Left ventricle myocardium inferior (tissue), 1 donor: ENCODE measurements at places on chromosomes 1 and 21. TPM values are rescaled to one million over a fixed set of nuclear protein-coding genes. Genes with fewer than 3 reads are reported as not detected.

Gene TMEM82
- not detected for total RNA-seq

Gene USH2A
- 3.6 TPM for total RNA-seq

Gene MPZ
- 3.5 TPM for total RNA-seq

Gene OR2G6
- total RNA-seq, result not detected

Gene STUM
- 0.85 TPM for total RNA-seq

- H3K36me3 ChIP-seq, result no peaks in the 10 kb centered on the region
- no peak for DNase-seq
- H3K27ac ChIP-seq, result no peak overlapping the region
- no peaks in the 10 kb centered on the region for H3K4me1 ChIP-seq
- no peak overlapping the region for H3K4me3 ChIP-seq
Measured at GRCh38 chr1:55610203-55610602, 395.0 kb upstream of the USP24 start.

DNA sequence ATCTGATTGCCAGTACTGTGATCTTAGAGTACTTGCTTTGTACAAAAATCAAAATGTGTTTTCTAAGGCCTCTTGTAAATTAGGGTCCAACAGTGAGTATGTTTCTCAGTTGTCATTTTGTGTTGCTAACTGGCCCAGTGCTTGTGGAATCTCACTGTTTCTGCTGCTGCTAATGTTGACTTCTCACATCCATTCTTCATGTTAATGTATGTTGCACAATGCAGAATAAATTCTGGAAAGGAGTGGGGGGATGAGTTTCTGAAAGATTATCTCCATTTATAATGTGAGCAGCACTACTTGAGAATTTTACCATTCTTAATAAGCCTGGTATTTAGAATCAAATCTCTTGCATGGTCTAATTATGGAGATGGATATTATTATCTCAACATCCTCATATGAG, 57.9 kb downstream of the CACHD1 start:
- H3K4me1 ChIP-seq, result peaks cover 13% of the 10 kb centered on the region
- no peaks in the 10 kb centered on the region for H3K36me3 ChIP-seq
- no peak overlapping the region for H3K27ac ChIP-seq
- no peak overlapping the region for H3K4me3 ChIP-seq
- H3K27me3 ChIP-seq, result no peaks in the 10 kb centered on the region
- DNase-seq, result no peak

DNA sequence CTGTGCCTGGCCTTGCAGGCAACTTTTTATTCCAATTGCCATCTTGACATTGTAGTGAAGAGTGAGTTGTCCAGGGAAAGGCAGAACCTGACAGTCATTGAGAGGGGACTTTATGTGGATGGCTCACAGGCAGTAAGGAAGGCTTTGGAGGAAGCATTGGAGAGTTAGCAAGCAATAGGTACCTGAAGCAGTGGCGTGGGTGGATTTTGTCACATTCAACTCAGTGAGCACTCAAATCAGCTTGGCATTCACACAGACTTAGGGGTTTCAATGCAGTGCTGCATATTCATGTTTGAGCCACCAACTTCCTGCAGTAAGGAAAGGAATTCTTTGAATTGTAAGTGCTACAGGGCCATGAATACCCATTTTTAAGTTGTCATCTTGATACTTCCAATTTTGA, 69.0 kb downstream of the AK4 start:
- H3K4me3 ChIP-seq, result no peak overlapping the region
- H3K27ac ChIP-seq, result no peak overlapping the region
- H3K27me3 ChIP-seq, result no peaks in the 10 kb centered on the region
- H3K36me3 ChIP-seq, result peaks cover 17% of the 10 kb centered on the region

DNA sequence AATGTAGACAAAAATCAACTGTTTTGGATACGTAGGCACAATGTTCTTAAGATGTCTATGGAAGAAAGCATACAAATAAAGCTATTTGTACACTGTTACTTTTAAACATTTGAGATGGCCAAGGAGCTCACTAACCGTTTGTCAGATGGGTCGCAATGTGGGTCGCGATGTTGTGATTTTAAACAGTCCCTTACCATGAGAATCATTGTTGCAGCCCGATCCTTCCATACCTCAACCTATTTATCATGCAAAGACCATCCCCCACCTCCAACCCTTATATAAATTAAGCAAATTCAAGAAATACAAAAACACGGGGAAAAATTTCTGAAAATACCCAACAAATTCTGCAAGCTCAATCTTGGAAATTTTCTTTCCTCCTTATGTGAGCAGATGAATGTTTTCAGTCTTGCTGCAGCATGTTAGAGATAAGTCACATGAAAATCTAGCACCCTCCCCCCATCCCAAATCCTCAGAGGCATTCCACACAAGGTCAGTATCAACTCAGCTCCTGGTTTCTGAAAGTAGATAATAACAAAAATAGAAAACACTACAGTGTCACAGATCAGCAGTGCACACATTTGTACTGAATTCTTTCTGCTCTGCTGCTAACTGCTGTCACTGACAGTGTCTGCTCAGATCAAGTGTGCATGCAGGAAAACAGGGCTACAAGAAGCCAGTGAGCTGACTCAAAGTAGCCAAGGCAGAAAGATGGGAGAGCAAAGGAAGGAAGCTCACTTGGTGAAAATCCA, 92.9 kb upstream of the TTC39A start:
- peak overlapping the region; percentile 81 for H3K27ac ChIP-seq
- H3K36me3 ChIP-seq, result peaks cover 20% of the 10 kb centered on the region
- no peak for DNase-seq
- H3K4me1 ChIP-seq, result peaks cover 81% of the 10 kb centered on the region
- peak overlapping the region; percentile 52 for H3K4me3 ChIP-seq

DNA sequence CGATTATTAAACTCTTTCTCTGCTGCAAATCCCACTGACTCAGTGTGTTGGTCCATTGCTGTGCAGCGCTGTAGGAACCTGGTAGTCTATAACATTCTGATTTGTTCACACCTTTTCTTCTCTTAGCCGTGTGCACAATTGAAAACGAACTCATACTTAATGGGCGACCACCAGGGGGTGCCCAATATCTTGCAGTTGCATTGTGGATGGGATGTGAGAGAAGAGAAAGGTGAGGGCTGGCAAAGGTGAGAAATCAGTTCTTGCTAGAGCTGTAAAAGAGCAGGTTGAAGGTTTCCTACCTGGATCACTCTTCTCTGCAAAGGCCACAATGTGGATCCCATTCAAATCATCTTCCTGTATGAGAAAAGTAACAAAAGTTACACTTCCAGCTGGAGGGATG, 51.0 kb downstream of the CASQ2 start:
- H3K27ac ChIP-seq, result no peak overlapping the region
- DNase-seq, result no peak
- H3K36me3 ChIP-seq, result peaks cover 30% of the 10 kb centered on the region
- no peaks in the 10 kb centered on the region for H3K27me3 ChIP-seq
- peaks cover 6% of the 10 kb centered on the region for H3K4me1 ChIP-seq

DNA sequence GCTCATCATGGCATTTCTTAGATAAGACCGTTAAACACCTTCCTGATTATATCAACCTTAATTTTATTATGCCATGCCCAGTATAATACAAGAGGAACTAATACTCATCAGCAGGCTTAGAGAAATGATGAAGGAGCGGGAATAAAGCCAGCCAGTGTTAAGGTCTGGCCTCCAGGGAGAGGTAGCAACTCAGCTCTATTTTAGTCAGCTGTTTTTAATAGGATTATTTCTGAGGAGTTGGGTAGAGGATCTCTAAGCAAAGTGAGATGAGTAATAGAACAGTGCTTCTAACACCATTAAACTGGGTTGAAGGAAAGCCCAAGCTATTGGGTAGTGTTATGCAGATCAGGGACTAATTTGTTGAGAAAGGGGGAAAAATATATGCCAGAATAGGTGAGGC, 921.5 kb downstream of the TTLL7 start:
- H3K27ac ChIP-seq, result no peak overlapping the region
- H3K27me3 ChIP-seq, result no peaks in the 10 kb centered on the region
- no peak overlapping the region for H3K4me3 ChIP-seq
- H3K4me1 ChIP-seq, result no peaks in the 10 kb centered on the region
- no peak for DNase-seq

DNA sequence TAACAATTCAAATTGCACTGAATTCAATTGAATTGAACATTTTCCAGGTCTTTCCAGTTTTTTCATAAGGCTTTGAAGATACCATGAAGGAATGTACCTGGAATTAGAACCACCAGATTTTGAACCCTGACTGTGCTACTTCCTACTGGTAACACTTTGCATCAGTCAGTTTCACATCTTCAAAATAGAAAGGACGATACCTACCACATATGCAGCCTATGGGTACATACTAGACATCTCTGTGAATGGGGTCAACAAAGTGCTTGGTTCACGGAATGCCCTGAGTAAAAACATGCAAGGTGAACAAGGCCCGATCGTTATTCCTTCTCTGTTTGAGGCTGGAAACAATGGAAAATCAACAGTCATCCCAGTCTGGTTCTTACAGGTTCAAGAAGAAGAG, 41.2 kb upstream of the WLS start:
- no peaks in the 10 kb centered on the region for H3K36me3 ChIP-seq
- H3K27me3 ChIP-seq, result no peaks in the 10 kb centered on the region
- DNase-seq, result no peak
- no peaks in the 10 kb centered on the region for H3K4me1 ChIP-seq
- H3K27ac ChIP-seq, result no peak overlapping the region

- no peak overlapping the region for H3K4me3 ChIP-seq
- peaks cover 21% of the 10 kb centered on the region for H3K4me1 ChIP-seq
- DNase-seq, result no peak
- H3K27me3 ChIP-seq, result no peaks in the 10 kb centered on the region
- H3K27ac ChIP-seq, result peak overlapping the region; percentile 38
Measured at GRCh38 chr1:97759078-97759477, 161.8 kb downstream of the DPYD start.

GRCh38 chr1:87186346-87186745, 142.3 kb upstream of the LMO4 start:
- no peak overlapping the region for H3K27ac ChIP-seq
- peaks cover 13% of the 10 kb centered on the region for H3K27me3 ChIP-seq
- no peaks in the 10 kb centered on the region for H3K4me1 ChIP-seq
- no peak for DNase-seq

DNA sequence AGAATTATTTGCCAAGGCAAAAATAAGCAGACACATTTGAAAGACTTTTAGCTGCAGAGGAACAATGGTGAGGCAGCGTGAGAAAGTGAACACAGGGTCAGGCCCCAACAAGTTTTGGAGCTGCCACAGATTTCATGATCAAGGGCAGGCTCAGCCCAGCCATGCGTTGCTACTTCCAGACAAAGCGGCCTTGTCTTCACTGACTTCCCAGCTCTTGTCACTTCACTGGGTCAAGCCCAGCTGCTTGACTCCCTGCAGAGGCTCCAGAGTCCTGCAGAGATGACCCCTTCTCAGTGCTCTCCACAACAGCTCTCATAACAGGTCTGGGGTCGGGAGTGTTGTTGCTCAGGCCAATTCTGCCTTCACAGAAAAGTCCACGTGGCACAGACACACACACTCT, 35.8 kb downstream of the HHAT start:
- no peaks in the 10 kb centered on the region for H3K36me3 ChIP-seq
- H3K27ac ChIP-seq, result peak overlapping the region; percentile 70
- DNase-seq, result peak; percentile 46
- peaks cover 30% of the 10 kb centered on the region for H3K4me1 ChIP-seq
- no peak overlapping the region for H3K4me3 ChIP-seq
- no peaks in the 10 kb centered on the region for H3K27me3 ChIP-seq
